ENCODE measurements at places on chromosomes 1 and 21.

GRCh38 chr1:107291987-107292386 lies 151.1 kb downstream of the NTNG1 start:
- DNase-seq, result no peak

DNA sequence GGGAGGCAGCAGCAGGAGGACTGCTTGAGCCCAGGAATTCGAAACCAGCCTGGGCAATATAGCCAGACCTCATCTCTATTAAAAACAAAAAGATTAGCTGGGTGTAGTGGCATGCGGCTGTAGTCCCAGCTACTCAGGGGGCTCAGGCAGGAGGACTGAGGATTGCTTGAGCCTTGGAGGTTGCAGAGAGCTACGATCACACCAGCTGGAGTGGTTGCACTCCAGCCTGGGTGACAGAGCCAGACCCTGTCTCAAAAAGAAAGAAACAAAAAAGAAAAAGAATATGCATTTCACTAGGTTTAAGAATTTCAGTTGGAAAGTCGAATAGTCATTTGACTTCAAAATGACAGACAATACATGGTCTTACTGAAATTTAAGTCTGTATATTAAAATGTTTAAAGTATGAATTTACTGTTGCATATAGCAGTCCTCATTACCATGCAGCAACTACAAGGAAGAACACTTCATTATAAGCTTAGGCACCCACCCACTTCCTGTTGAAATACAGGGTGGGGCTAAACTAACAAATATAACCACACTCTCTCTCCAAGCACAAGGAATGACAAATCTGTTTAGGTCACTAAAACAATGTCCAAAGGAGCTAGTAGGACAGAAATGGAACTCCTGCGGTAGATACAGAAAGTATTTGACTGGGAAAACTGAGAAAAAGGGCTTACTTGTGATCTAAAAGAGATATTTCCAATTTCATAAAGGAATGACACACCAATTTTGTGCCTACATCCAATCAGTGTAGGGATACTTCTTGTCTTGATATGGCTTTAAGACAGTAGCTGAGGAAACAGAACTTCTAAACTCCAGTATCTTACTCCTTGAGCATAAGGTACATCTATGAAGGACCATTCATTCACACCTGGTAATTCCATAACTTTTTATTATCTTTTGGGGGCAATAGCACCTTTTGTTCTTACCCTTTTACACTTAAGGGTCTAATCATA lies 44.1 kb downstream of the GPR3 start:
- peak; percentile 54 for DNase-seq

DNA sequence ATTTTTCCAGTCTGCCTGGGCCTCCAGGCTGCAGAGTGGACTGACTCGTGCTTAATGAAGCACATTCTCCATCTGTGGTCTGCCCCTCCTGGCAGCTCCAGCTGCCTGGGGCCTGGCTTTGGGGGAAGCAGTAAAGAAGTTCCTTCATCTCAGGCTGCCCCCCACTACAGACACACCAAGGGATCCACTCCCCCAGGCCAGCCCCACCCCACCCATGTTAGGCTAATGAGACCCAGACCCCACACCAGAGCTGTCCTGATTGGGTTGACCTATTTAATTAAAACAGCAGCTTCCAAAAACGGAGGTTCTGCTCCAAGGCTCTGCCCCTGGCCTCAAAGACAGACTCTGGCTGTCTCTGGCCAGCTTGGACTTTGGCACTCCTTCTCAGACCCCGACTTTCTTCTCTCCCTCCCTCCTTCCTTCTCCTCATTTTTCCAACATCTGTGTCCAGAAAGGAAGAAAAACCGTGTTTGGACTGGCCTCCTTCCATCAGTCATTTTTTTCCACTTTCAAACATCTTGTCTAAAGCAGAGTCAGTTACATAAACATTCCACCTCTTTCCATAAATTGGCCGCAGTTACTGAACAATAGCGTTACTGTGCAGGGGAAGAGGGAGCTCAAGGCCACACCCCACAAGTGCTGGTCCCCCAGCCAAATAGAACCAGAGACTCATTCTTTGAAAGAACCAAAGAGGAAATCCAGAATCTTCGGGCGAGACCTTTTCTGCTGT lies 29.7 kb downstream of the SERTAD4 start:
- no peak for DNase-seq

GRCh38 chr1:86089765-86090164 lies 66.8 kb downstream of the COL24A1 start:
- no peak for DNase-seq

GRCh38 chr1:233990486-233990885 lies 86.0 kb downstream of the SLC35F3 start:
- no peak for DNase-seq

DNA sequence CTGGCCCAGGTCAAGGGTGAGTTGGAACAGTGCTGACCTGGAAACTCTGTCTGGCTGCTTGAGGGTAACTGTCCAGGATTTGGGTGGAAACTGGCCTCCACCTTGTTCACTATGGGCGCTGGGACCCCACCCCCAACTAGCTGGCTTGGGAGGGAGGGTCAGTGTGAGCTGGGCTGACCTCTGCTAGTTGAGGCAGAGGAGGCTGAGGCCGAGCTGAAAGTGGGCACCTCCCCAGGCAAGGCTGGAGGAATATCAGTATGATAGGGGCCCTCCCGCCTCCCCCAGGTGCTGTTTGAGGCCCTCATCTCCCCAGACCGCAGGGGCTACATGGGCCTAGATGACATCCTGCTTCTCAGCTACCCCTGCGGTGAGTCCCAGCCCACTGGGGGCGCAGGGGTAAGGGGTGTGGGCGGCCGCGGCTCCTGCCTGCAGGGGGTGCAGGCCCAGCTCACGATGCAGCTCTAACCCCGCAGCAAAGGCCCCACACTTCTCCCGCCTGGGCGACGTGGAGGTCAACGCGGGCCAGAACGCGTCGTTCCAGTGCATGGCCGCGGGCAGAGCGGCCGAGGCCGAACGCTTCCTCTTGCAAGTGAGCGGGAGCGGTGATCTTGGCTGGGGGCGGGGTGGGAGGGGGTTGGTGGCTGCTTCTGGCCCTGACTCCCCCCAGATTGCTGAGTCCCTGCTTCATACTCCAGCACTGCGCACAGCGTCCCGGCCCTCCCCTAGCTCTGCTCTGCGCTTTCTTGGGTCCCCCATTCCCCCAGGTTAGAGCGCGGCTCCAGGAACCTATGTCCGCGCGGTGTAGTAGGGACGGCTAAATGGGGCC lies 22.9 kb downstream of the PTPRU start:
- no peak for DNase-seq

GRCh38 chr1:206716159-206716869 lies 31.6 kb downstream of the MAPKAPK2 start:
- DNase-seq, result no peak

- no peak for DNase-seq
Observed at GRCh38 chr1:87404296-87404695, 75.6 kb downstream of the LMO4 start.

DNA sequence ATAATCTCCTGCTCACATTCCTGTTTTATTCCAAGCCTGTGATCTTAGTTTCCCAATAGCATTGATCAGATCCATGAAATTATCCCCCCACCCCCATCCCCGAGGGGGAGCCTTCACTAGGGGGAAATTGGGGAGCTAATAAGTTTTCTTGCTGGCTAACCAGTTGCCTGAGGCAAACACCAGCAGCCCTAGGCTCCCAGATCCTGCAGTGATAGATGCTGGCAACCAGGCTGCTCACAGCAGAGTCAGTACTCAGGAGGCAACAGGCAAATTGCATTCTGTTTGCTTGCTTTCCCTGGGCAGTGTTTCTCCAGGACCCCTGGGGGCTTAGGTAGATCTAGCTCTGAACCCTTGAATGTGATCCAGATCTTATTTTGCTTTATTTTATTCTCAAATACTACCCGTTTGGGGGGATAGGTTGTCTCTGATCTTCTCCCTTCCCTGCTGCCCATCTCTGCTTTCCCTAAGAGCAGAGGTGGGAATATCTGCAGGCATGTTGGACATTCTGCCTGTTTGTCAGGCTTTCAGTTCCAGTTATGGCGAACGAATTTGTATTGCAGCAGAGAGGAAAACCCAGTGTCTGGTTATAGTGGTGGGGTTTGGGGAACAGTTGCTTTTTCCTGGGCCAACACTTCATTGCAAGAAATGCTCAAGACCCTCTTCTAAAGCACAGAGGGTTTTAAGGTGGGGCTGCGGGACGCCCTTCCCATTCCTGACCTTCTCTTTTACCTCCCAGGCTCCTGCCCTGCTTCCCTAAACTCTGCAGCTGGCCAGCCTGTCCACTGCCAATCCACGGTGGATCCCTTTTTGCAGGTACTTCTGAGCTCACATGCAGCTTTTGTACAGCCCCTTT lies 289.8 kb upstream of the PLXNA2 start:
- no peak for DNase-seq

DNA sequence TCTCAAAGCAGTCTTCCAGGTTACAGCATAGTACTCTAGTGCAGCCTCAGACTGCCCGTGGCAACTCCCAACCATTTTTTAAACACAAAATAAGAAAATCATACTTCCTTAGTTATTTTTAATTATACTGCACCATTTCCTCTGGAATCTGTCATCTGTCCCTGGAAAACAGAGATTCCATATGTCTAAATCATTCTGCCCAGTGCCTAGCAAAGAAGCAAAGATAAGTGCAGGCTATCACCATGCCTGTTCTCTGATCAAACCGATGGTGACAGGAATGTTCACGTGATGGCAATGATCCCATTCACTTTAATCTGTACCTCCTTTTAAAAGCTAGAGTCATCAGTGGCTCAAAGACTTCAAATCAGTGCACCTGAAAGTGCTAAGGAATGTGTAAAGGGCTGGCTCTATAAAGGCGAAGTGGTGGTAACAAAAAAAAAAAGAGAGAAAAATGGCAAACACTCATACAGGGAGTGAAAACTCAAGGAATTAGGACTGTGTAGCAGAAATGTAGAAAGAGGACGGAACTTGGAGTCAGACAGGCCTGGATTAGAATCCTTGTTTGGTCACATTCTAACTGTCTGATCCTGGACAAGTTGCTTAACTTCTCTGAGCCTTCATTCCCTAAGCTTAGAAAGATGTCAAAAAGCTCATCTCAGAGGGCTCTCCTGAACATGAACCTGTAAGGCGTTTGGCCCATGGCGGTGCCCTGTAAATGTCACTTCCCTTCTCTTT lies 9.9 kb upstream of the CCN1 start:
- no peak for DNase-seq

DNA sequence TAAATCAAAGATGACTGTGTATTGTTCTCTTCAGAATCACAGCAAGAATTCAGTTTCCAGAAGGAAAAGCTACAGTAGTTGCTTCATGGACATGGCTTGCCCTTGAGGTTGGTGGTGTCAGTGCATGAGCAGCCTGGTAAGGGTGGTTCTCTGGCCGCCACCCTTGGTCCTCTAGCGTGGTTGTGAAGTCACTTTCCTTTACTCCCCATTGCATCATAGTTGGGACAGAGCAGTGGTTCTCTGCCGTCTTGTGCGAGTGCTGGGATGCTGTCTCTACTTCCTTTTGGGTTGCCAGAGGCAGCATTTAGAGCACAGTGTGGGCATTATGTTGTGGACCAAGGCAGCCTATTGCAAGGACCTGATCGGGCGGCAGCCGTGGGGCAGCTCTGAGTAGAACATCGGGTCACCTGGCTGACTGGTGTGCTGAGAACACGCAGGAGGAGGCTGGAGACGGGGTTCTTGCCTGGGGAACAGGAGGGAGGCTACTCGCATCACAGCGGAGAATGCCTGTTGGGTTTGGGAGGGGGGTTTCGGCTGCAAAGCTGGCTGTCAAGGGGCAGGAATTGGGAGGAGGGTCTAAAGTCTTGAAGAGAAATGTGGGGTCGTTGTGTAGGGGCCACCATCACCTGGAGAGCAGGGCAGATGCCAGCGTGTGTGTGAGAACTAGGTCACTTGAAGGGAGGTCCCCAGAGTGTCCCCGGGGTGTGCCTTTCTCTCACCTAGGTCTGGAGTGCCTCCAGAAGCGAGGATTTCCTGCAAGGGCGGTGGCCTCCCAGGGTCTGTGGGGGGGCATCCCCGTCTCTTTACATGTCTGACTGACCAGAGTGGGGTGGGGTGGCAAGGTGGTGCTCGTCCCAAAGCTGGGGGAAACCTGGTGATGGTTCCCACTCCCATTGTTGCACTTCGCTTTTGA lies 6.3 kb downstream of the ARF1 start:
- no peak for DNase-seq

DNA sequence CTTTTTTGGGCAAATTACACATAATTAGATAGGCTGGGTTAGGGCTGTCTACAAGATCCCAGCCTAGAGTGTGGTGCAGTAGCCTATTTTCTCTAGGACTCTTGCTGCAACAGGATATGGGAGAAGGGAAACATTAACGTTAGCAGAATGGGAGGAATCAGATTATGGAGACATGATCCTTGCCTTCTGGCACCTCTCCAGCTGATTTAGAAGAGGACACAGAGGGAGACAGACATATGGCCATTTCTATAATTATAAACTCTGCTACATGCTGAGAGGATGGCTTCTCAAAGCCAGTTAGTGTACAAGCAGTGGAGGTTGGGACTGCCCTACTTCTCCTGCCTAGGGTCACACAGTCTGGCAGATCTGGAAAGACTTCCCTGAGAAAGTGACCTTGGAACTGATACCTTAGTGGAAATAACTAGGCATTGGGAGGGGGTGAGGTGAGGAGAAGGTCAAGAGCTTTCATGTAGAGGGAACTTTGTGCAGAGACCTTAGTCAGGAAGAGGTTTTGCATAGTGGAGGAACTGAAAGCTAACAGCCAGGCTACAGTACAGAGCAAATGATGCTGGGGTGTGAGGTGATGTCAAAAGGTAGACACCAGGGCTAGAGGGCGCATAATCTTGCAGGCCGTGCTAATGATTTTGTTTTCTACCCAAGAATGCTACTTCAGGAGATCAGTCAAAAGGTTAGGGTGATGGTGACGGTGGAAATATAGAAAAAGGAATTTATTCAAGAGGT lies 1.2 kb upstream of the CD1D start:
- peak; percentile 71 for DNase-seq

GRCh38 chr1:204296431-204296988 lies 63.2 kb downstream of the PLEKHA6 start:
- DNase-seq, result no peak

GRCh38 chr1:177824508-177824982 lies 145.3 kb downstream of the SEC16B start:
- peak; percentile 90 for DNase-seq

GRCh38 chr1:88936223-88936523 lies 44.8 kb upstream of the GTF2B start:
- no peak for DNase-seq

DNA sequence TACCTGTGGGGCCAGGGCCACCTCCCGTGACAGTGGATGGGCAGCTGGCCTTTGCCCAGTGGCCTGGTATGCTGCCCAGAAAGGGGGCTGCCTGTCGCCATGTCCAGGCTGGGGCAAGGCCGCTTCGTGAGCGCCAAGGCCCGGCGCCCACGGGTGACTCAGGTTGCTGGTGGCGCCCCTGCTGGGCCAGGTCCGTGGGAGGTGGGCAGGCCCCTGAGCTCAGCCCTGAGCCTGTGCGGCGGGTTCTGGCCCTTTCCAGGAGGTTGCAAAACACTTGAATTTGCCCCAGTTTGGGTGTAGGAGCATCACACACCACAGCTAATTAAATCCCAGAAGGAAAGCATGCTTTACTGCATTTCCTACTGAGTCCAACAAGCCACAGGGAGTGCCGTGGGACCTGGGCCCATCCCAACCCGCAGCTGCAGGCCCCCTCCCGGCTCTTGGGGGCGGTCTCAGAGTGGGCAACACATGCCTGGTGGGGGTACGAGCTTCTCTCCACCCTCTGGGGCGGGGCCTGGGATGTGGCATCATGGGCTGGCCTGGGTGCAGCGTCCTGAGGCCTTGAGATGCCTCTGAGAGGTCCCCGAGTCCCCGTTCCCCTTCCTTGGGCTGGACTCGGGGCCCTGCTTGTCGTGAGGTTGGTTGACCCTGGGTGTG lies 159.8 kb downstream of the PEX14 start:
- DNase-seq, result no peak

Data from RPMI8226 (cell line).